Type B pancreatic cell (in vitro differentiated cells): ENCODE measurements at places on chromosomes 13 and 19. TPM values are rescaled to one million over a fixed set of nuclear protein-coding genes. Genes with fewer than 3 reads are reported as not detected.

DNA sequence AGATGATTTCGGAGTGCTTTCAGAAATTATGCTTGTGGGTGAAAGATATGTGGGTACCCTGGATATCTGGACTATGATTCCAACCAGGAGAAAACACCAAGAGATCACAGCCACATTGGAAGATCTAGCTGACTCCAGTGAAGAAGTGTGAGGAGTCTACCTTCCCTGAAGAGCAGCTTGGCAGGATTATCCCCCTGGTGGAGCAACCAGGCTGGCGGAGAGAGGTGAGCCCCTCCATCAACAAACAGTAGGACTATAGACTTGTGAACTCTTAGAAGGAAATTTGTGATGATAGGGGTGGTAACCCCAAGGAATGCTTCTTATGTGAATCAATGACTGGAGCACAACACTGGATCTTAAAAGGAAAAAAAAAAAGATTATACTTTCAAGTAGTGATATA, 47.8 kb upstream of the DIAPH3 start:
- H3K27me3 ChIP-seq, result peaks cover 9% of the 10 kb centered on the region
- H3K4me1 ChIP-seq, result no peaks in the 10 kb centered on the region
- H3K36me3 ChIP-seq, result no peaks in the 10 kb centered on the region
- DNase-seq, result no peak
- no peak overlapping the region for H3K4me3 ChIP-seq

DNA sequence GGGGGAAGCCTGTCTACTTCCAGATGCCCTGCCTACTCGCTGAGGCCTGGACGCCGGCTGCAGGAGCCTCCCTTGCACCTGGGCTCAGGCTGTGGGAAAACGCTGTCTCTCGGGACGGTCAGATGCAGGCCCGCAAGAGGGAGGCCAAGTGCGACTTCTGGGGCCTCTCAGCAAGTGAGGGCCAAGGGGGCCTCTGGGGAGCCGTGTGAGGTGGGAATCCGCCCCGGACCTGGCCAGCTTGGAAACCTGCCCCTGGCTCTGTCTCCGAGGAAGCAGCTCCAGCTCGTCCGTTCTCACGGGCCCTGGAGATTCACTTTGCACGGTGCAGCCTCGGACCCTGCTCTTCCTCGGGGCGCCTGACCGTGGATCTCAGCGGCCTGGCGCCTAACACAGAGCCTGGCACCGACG, 11.4 kb upstream of the CRTC1 start:
- H3K27ac ChIP-seq, result no peak overlapping the region
- H3K27me3 ChIP-seq, result no peaks in the 10 kb centered on the region
- peaks cover 9% of the 10 kb centered on the region for H3K4me1 ChIP-seq
- no peak for DNase-seq
- H3K4me3 ChIP-seq, result no peak overlapping the region

GRCh38 chr19:43455321-43456113, 9.9 kb downstream of the LYPD3 start:
- peak overlapping the region; percentile 69 for H3K4me3 ChIP-seq
- peaks cover 7% of the 10 kb centered on the region for H3K4me1 ChIP-seq
- no peak for DNase-seq
- peaks cover 6% of the 10 kb centered on the region for H3K27me3 ChIP-seq
- H3K36me3 ChIP-seq, result peaks cover 7% of the 10 kb centered on the region

- no peak overlapping the region for H3K27ac ChIP-seq
- no peak overlapping the region for H3K4me3 ChIP-seq
- H3K36me3 ChIP-seq, result no peaks in the 10 kb centered on the region
- no peak for DNase-seq
- H3K4me1 ChIP-seq, result no peaks in the 10 kb centered on the region
Measured at GRCh38 chr13:28527629-28528028, 32.7 kb upstream of the FLT1 start.

- H3K27ac ChIP-seq, result peak within 1 kb of the TSS; percentile 99
- DNase-seq, result peak; percentile 99
- H3K4me1 ChIP-seq, result peaks cover 40% of the 10 kb centered on the region
- peaks cover 11% of the 10 kb centered on the region for H3K36me3 ChIP-seq
- H3K4me3 ChIP-seq, result peak within 1 kb of the TSS; percentile 100
Measured at GRCh38 chr19:2236314-2237050, at the start of the genes PLEKHJ1 and SF3A2. PLEKHJ1 (minus strand) TSS chr19:2236329; CDS start chr19:2236248, 81 bp downstream. SF3A2 (plus strand) TSS chr19:2236824; CDS start chr19:2243419, 6,595 bp downstream.

GRCh38 chr13:114024603-114025404, 50.9 kb upstream of the C13orf46 start:
- no peak overlapping the region for H3K4me3 ChIP-seq
- H3K36me3 ChIP-seq, result no peaks in the 10 kb centered on the region

- H3K27me3 ChIP-seq, result no peaks in the 10 kb centered on the region
- H3K4me1 ChIP-seq, result no peaks in the 10 kb centered on the region
- DNase-seq, result no peak
- H3K4me3 ChIP-seq, result no peak overlapping the region
Measured at GRCh38 chr13:78319101-78319627, 284.2 kb downstream of the POU4F1 start.

GRCh38 chr13:29439601-29440388, 155.7 kb downstream of the SLC7A1 start:
- H3K4me1 ChIP-seq, result peaks cover 14% of the 10 kb centered on the region
- no peak for DNase-seq
- no peak overlapping the region for H3K27ac ChIP-seq
- no peak overlapping the region for H3K4me3 ChIP-seq

DNA sequence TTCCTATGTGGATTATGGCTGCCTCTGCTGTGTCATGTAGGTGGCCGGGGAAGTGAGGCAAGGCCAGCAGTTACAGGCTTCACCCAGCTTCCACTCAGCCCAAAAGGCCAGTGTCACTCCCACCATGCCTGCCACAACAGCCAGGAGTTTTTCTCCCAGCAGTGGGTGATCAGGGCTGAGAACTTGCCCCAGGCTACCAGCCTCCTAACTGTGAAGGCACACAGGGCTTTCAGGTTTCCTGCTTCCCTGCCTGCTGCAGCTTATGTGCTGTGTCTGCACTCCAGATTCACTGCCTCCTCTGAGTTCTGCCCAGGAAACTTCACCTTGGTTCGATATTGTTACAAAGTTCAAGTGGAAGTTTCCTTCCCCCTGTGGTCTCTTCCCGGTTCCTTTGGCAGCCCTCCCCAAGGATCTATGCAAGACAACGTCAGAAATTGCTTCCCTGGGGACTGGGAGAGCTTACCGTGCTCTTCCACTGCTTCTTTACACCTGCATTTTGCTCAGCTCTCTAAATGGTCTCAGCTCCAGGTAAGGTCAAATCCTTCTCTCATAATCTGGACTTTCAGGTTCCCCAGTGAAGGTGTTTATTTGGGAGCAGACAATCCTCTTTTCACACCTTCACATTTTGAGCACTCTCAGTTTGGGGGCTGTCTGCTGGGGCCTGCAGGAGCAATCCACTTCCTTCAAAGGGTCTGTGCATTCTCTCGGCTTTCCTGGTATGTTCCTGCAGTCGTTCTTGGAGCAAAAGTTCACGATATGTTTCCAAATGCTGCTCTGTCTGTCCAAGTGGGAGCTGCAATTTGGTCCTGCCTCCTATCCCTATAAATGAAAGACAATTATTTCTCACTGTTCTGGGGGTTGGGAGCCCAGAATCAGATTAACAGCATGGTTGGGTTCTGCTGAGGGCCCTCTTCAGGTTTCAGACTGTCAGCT, 1730.1 kb upstream of the PRR20A start:
- H3K4me3 ChIP-seq, result no peak overlapping the region
- no peaks in the 10 kb centered on the region for H3K27me3 ChIP-seq
- no peak overlapping the region for H3K27ac ChIP-seq
- DNase-seq, result no peak
- no peaks in the 10 kb centered on the region for H3K4me1 ChIP-seq
- no peaks in the 10 kb centered on the region for H3K36me3 ChIP-seq

GRCh38 chr19:14416817-14417231, 2.3 kb downstream of the DDX39A start:
- peak overlapping the region; percentile 92 for H3K27ac ChIP-seq
- no peaks in the 10 kb centered on the region for H3K27me3 ChIP-seq
- peak overlapping the region; percentile 87 for H3K4me3 ChIP-seq
- peaks cover 8% of the 10 kb centered on the region for H3K36me3 ChIP-seq

- no peak overlapping the region for H3K27ac ChIP-seq
- H3K27me3 ChIP-seq, result peaks cover 3% of the 10 kb centered on the region
- no peak overlapping the region for H3K4me3 ChIP-seq
Measured at GRCh38 chr13:30097701-30098100, 209.7 kb downstream of the KATNAL1 start.

DNA sequence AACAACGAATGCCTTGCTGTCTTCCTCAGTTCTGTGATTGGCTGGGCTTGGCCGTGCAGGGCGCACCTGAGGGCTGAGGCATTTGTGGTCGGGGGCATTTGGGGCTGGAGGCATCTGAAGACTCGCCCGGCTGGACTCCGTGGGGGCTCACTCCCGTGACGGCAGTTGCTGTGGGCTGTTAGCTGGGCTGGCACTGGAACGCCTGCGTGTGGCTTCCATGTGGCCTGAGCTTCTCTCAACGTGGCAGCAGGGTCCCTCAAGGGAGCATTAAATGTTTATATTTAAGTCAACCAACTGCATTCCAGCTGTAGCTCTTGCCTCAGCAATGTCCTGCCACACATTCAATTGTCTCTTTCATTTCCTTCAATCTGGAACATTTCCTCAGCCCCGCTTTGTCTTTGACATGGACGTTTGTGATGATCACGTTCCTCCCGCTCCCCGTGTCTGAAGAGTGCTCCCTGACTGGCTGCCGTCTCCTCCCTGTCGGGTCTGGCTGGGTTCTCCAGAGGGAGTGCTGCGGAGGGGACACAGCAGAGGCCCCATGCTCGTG, 21.0 kb downstream of the CCDC8 start:
- DNase-seq, result no peak
- peak overlapping the region; percentile 38 for H3K4me3 ChIP-seq
- H3K36me3 ChIP-seq, result peaks cover 26% of the 10 kb centered on the region
- peaks cover 19% of the 10 kb centered on the region for H3K4me1 ChIP-seq
- H3K27me3 ChIP-seq, result no peaks in the 10 kb centered on the region
- peak overlapping the region; percentile 71 for H3K27ac ChIP-seq

GRCh38 chr19:32165141-32165540, 180.3 kb upstream of the ZNF507 start:
- no peaks in the 10 kb centered on the region for H3K4me1 ChIP-seq
- no peak overlapping the region for H3K4me3 ChIP-seq
- no peak overlapping the region for H3K27ac ChIP-seq
- peak; percentile 50 for DNase-seq
- peaks cover 14% of the 10 kb centered on the region for H3K27me3 ChIP-seq
- H3K36me3 ChIP-seq, result no peaks in the 10 kb centered on the region

DNA sequence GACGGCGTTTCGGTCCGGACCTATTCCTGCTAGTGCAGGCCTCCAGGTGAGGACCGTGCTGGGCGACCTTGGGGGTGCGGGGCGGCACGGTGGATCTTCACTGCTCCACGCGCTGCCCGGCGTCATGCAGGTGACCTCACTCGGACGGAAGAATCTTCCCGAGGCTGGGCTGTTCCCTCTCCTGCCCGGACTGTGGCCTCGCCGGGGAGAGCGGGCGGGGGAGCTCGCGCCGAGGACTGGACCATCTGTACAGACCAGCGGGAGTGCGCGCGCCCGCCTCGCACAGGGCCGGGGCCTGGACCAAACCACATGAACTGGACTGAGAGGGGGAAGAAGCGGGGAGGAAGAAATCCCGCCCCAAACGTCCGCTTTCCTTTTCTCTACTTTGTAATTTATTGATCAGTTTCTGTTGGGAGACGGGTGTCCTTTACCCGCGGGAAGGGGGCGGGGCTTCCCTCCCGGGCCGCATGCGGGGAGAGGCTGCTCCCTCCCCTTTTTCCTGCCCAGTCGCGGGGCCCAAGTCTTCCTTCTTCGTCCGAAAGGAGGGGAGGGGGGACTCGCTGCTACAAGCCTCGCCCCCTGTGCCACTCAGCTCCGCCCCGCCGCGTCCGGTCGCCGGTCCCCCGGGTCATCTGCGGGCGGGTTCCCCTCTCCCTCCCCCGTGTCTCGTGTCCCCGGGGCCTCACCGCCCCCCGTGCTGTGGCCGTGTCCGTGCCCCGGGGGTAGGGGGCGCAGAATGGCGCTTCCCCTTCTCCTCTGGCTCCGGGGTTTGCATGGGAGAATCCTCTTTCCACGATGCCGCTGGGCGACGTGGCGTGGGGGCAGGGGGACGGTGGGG, 4.9 kb downstream of the HRC start:
- H3K4me3 ChIP-seq, result peak overlapping the region; percentile 95
- DNase-seq, result peak; percentile 90
- H3K4me1 ChIP-seq, result peaks cover 20% of the 10 kb centered on the region
- no peaks in the 10 kb centered on the region for H3K36me3 ChIP-seq
- peaks cover 3% of the 10 kb centered on the region for H3K27me3 ChIP-seq
- peak overlapping the region; percentile 88 for H3K27ac ChIP-seq

DNA sequence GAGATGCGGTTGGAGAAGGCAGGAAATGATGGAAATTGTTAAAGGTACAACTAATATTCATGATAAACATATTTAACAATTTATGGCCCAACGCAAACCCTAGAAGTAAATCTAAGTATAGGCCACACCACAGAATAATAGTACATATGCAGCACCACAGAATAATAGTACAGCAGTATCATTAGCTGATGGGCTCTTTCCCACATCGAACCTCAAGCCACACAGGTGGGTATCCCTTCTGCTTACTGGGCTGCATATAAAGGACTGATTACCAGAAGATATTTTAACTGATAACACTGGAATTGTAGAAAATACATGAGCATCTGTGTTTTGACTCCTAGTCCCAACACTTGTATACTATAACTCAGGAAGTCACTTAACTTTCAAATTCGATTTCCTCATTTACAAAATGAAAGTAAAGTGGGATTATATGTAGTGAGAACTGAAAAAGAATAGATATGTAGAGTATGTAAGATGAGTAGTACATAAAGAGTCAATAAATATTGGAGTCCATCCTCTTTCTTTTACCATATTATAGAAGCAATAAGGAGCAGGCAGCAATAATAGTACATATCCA, 91.5 kb downstream of the TSC22D1 start:
- peaks cover under 1% of the 10 kb centered on the region for H3K36me3 ChIP-seq
- H3K27ac ChIP-seq, result no peak overlapping the region
- H3K4me3 ChIP-seq, result no peak overlapping the region
- no peak for DNase-seq
- H3K27me3 ChIP-seq, result no peaks in the 10 kb centered on the region

Gene RASAL3
- not detected in 2 replicates for total RNA-seq

Gene C19orf81
- total RNA-seq, result 1.8 and 3.7 TPM in 2 replicates

Gene ADPRHL1
- total RNA-seq, result 2.5 and 4.1 TPM in 2 replicates

Gene RFXAP
- total RNA-seq, result 7.8 and 10.5 TPM in 2 replicates
